ENCODE measurements at places on chromosomes 7 and 10. TPM values are rescaled to one million over a fixed set of nuclear protein-coding genes. Genes with fewer than 3 reads are reported as not detected.

The SVIL gene
- 46.4 TPM for total RNA-seq

The CRTAC1 gene
- total RNA-seq = not detected

The VWDE gene
- total RNA-seq = 7.0 TPM

The NXPH1 gene
- not detected for total RNA-seq

The FAM25C gene
- total RNA-seq = not detected

The EMX2 gene
- total RNA-seq = not detected

The FZD1 gene
- 0.17 TPM for total RNA-seq

- no peak for DNase-seq
- peaks cover 7% of the 10 kb centered on the region for H3K4me1 ChIP-seq
- peaks cover 30% of the 10 kb centered on the region for H3K27me3 ChIP-seq
- H3K4me3 ChIP-seq = no peak overlapping the region
- peaks cover 2% of the 10 kb centered on the region for H3K36me3 ChIP-seq
- H3K27ac ChIP-seq = no peak overlapping the region
These were observed 126.7 kb upstream of the STK17A start for GRCh38 chr7:43456200-43456599.

GRCh38 chr7:2715341-2716231 lies 27.6 kb downstream of the AMZ1 start:
- peak overlapping the region; percentile 87 for H3K27ac ChIP-seq
- H3K4me3 ChIP-seq = peak overlapping the region; percentile 81
- DNase-seq = no peak
- H3K4me1 ChIP-seq = peaks cover 38% of the 10 kb centered on the region
- no peaks in the 10 kb centered on the region for H3K36me3 ChIP-seq
- H3K27me3 ChIP-seq = no peaks in the 10 kb centered on the region

DNA sequence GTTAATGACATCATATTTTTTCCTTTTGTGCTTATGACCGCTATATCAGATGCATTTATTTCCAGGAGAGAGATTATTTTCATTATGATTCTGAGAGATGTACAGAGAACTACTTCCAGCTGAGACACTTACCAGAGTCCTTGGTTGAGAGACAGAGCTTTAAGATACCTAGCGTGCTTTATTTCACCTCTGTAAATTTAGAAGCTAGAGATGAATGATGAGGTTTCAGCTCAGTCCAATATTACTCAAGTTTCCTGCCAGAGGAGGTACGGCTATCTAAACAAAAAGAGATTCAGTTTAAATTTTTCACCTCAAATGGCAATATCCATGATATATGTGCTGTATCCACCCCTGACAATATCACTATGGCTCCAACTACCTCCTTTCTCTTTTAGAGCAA lies 182.6 kb upstream of the FAM3C start:
- no peaks in the 10 kb centered on the region for H3K4me1 ChIP-seq
- no peak overlapping the region for H3K4me3 ChIP-seq
- no peak overlapping the region for H3K27ac ChIP-seq
- DNase-seq = no peak

Measured in T-helper 17 cell (primary cell).